Large intestine (tissue), 12 donors: ENCODE measurements at places on chromosomes 1 and 21. TPM values are rescaled to one million over a fixed set of nuclear protein-coding genes. Genes with fewer than 3 reads are reported as not detected.

DNA sequence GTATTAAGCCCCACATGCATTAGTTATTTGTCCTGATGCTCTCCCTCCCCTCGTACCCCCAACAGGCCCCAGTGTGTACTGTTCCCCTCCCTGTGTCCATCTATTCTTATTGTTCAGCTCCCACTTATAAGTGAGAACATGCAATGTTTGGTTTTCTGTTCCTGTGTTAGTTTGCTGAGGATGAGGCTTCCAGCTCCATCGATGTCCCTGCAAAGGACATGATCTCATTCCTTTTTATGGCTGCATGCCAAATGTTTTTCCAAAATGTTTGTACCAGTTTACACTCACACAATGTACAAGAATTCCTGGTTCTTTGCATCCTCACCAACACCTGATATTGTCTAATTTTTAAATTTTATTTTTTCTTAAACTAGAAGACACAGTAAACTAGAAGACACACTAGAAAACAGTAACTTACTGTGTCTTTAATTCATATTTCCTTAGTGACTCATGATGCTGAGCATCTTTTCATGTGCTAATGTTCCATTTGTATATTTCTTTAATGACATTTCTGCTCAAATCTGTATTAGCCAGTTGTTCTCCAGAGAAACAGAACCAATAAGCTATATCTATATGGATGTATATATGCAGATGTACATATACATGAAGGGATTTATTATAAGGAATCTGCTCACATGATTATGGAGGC lies 19.4 kb upstream of the USP1 start:
- no peaks in the 10 kb centered on the region for H3K4me1 ChIP-seq
- no peak overlapping the region for H3K4me3 ChIP-seq
- H3K27me3 ChIP-seq: no peaks in the 10 kb centered on the region
- H3K27ac ChIP-seq: no peak overlapping the region
- no peak for DNase-seq

Gene OPRD1
- 1.5 TPM for polyA plus RNA-seq

Gene SOX13
- polyA plus RNA-seq: 34.0 TPM

DNA sequence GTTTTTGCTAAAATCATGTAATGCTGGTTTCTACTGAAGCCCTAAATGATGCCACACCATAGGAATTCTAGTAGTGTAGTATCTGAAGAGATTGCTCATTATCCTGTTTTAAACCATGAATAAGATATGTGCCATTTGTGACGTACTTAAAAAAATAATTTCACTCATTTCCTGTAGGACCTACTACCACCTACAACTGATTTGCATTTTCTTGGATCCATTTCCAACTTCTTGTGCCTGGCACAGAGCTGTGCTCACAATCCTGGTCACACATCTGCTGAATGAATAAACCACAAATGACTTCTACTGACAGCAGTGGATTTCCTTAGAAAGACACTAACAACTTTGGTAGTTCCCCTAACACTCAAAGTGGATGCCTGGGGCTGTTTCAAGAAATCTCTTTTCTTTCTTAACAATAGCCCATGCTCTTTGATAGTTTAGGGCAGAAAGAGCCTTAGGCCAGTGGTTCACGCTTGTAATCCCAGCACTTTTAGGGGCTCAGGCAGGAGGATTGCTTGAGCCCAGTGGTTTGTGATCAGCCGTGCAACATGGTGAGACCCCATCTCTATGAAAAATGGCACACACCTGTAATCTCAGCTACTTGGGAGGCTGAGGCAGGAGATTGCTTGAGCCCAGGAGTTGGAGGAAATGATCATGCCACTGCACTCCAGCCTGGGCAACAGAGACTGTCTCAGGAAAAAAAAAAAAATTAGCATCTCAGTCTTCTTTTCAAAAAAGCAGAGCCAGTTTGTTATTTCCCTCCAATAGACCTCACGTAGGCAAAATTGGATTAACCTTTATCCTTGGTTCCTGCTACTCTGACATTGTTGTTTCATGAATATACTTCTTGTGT lies 13.0 kb upstream of the BATF3 start:
- DNase-seq: no peak
- peaks cover 4% of the 10 kb centered on the region for H3K27me3 ChIP-seq
- no peaks in the 10 kb centered on the region for H3K4me1 ChIP-seq
- no peak overlapping the region for H3K4me3 ChIP-seq

Gene PRKAB2
- 35.2 TPM for polyA plus RNA-seq

Gene TNFRSF4
- 1.1 TPM for polyA plus RNA-seq

- no peak overlapping the region for H3K27ac ChIP-seq
- DNase-seq: no peak
- no peak overlapping the region for H3K4me3 ChIP-seq
- no peaks in the 10 kb centered on the region for H3K36me3 ChIP-seq
Measured at GRCh38 chr1:111751906-111752575, 3.7 kb upstream of the DDX20 start.

Gene TMEM79
- polyA plus RNA-seq: 7.3 TPM

- no peaks in the 10 kb centered on the region for H3K27me3 ChIP-seq
- no peak overlapping the region for H3K4me3 ChIP-seq
- no peaks in the 10 kb centered on the region for H3K4me1 ChIP-seq
- no peak overlapping the region for H3K27ac ChIP-seq
Measured at GRCh38 chr21:45845770-45846090, 135.8 kb upstream of the COL6A1 start.
